ENCODE measurements at places on chromosomes 13 and 19. TPM values are rescaled to one million over a fixed set of nuclear protein-coding genes. Genes with fewer than 3 reads are reported as not detected.

- DNase-seq: peak; percentile 84
Observed at GRCh38 chr19:46697204-46697960, 19.5 kb downstream of the PRKD2 start.

Gene POMP
- 112 TPM for polyA plus RNA-seq

Gene MBD3L2
- polyA plus RNA-seq: not detected

DNA sequence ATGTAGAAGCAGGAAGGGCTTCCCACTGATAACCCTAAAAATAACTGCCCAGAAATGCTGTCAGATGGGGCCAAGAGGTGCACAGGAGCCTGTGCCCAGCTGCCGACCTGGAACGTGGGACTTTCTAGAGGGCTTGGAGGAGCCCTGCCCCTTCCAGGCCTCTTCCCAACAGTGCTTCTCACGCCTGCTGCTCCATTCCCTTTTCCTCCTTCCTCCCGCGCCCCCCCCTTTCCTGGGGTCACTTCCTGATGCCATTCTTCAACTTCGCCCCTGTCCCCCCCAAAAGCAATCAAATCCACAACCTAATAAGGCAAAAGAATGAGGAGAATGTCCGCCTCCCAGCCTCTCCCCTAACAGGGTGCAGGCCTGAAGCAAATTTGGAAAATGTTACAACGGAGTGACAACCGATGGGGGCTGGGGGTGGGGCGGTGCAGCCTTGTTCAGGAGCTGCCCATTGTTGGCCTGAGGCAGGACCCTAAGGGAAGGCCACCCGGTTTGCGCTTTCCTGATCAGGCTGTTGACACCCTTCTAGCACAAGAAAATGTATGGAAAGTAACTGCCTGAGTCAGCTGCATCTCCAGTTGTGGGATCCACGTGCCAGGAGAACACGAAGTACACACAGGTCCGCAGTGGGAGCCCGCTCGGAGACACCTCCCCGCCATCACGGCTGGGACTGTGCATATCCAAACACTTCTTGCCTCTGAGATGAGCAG lies 18.7 kb downstream of the ACTN4 start:
- no peak for DNase-seq

DNA sequence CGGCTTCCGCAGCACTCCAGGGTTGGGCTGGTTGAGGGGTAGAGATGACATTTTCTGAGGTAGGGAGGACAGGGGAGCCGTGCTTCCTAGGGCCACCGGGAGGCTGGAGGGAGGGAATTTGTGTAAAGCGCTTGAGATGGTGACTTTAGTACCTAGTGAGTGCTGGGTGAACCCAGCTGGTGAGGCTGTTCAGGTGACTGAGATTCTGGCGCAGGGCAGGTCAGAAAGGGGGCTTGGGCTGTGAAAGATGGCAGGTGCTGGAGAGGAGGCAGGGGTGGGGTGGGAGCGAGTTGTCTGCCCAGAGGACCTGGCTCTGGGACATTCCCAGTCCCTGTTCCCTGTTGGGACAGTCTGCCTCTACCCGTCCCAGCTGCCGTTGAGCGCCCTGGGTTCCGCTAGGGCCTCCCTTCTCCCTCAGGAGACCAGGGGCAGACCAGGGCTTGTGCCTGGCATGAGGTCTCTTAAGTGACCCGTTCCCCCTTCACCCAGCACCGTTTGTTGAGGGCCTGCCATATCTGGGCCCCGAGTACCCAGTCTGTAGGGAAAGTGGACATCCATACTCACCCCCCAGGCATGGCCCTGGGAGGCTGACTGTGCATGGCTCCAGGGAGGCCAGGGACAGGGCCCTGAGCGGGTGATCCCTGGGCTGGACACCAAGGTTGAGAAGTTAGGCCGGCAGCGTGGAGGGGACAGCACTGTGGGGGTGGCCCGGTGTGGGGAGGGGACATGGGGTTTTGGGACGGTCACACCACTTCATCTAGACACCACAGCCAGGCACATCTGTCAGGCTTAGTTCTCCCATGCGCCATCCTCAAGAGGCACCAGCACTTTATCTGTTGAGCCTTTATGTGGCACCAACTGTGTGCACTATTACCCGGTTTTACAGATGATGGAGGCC lies 5.0 kb downstream of the PTOV1 start:
- no peak for DNase-seq

Gene ZNF681
- polyA plus RNA-seq: 0.03 TPM

- DNase-seq: no peak
Observed at GRCh38 chr13:78736142-78736541, 77.2 kb upstream of the OBI1 start.

- DNase-seq: no peak
Observed at GRCh38 chr19:16519230-16519687, 23.0 kb downstream of the CHERP start.

DNA sequence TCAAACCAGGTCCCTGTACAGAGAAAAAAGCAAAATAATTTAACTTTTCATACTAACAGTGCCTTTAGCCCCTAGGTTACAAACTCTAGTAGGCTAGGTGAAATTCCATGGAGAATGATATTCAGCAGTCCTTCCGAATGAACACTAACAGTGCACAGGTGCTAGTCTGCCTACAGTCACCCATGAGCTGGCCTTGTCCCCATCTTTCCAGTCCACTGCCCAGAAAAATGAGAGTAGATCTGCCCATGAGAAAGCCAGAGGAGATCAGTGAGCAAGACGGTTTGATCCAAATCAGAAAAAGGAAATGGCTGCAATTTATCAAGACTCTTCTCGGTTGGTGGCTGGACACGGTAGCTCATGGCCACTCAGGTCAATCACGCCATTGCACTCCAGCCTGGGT lies 524.9 kb downstream of the FGF9 start:
- no peak for DNase-seq

Gene LILRB2
- polyA plus RNA-seq: not detected

Gene FFAR2
- polyA plus RNA-seq: not detected

Gene TSC22D1
- 66.8 TPM for polyA plus RNA-seq

GRCh38 chr19:47508721-47509120 lies 6.1 kb downstream of the NAPA start:
- DNase-seq: no peak

GRCh38 chr13:67204764-67205163 lies 25.4 kb downstream of the PCDH9 start:
- DNase-seq: no peak

DNA sequence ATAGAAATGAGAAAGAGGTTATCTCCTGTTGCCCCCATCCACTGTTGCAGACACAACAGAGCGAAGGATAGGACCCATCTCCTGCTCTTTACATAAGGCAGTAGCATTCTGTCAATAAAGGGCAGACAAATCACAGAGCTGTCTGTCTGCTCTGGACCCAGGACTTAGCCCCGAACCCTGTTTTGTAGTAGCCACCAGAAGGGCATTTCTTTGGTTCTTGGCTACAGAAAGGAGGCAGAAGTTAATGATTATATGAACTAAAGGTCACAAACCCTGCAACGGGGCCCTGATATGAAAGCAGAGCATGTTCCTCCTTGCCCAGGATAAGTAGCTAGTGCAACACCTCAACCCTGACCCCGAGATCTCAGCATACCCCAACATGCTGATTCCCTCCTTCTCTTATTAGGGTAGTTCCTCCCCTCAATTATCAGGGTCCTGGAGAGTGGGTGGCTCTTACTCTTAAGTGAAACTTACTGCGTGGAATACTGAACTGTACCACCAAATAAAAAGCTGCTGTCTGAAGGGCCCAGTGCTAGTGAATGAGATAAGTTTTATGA lies 680.4 kb upstream of the SPRY2 start:
- DNase-seq: no peak

Gene SPIB
- polyA plus RNA-seq: 0.03 TPM

- no peak for DNase-seq
Observed at GRCh38 chr19:6772866-6773322, 386 bp downstream of the VAV1 start.

DNA sequence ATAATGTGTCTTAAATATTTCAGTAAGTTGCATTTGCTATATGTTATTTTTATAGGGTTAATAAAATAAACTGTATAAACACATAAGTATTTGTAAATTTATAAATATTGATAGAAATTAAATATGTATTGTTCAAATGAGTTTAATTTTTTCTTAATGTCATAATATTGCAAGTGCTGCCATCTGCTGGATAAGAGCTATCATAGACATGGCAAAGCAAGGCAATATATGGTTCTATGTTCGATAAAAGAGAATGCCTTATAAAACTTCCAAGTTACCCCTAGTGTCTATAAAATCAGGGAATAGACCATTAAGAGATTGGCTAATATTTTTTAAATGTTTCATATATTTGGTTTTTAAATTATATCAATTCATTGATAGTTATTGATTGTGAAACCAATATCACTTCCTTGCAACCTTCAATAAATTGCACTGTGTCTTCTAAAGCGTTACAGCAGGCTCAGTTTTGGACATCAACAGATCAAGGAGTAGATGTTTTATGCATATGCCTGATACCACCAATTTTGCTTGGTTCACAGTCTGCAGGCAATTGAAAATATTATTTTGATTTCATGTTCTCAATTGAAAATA lies 29.0 kb upstream of the SLITRK6 start:
- peak; percentile 15 for DNase-seq

DNA sequence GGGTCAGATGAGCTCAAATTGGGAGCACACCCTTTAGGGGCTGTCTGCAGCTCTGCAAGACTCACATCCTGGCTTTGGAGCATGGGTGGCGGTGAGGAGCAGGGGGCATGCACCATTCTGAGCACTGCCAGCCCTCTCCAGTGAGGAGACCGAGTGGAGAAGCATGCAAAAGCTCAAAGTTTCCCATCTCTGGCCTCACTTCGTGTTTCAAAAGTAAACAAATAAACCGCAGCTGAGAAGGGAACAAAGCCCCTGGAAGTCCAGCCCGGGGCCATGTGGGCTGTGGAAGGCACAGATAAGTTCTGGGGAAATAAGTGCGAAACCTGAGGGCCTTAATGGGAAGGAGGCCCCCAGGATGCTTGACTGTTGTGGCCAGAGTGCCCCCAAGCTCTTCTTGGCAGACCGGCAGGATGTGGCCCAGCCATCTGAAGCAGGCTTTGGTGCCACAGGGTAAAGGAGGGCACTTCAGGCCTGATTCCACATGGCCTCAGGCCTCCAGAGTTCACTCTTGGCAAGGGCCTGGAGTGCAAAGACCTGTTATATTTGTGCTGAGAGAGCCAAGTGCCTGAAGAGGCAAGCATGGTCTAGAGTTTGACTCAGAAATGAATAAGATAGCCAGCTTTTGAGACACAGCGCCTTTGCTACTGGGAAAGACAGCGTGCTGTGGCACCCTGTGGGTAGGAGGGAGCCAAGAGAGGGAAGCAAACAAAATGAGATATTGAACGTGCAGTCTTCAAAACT lies 1.2 kb downstream of the MEDAG start:
- no peak for DNase-seq

Gene PNMA8A
- 17.2 TPM for polyA plus RNA-seq

DNA sequence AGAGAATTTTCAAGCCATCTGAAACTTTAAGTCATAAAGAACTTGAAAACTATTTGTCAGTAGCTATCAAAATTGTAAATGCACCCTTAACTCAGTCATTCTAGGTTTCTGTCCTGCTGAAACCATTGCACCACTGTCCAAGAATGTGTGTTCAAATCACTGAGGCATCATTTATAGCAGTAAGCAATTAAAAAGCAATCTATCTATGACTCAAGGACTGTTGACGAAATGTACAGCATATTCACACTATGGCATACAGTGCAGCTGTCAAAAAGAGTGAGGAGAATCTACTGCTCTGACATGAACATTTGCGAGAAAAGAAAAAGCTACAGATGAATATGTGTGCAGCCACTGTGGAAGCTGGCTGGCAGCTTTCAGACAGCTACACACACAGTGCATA lies 71.2 kb downstream of the ING1 start:
- DNase-seq: no peak

Gene GNA15
- polyA plus RNA-seq: 0.04 TPM

Gene ENOX1
- 0.28 TPM for polyA plus RNA-seq

GRCh38 chr13:39577203-39577602 lies 25.8 kb downstream of the LHFPL6 start:
- no peak for DNase-seq

Gene CBY2
- polyA plus RNA-seq: not detected

GRCh38 chr13:22176968-22177520 lies 506.2 kb downstream of the FGF9 start:
- DNase-seq: no peak

GRCh38 chr13:50513300-50513877 lies 330.1 kb downstream of the DLEU7 start:
- no peak for DNase-seq

Gene FAM83E
- 0.24 TPM for polyA plus RNA-seq

Gene MIR17HG
- polyA plus RNA-seq: 4.9 TPM

DNA sequence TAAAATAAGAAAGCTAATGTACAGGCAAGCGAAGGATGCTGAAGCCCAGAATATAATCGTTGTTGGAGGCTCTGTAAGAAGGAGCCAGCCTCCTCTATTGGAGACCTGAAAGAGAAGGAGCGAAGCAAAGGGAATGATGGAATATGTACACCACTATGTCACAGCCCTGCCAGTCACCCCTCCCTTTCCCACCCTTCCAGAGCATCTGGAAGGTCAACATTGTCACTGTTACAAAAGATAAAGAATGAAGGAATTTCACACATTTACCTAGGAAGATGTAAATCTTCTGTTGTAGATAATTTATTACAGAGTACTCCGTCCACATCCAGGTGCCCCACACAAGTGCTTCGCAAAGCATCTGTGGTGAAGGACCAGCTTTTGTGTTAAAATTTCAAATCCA lies 39.7 kb upstream of the SACS start:
- DNase-seq: no peak

- no peak for DNase-seq
Observed at GRCh38 chr13:112770504-112770903, 80.7 kb downstream of the ATP11A start.

- no peak for DNase-seq
Observed at GRCh38 chr13:103066781-103067345, 646 bp upstream of the SLC10A2 start.

Gene PLIN5
- polyA plus RNA-seq: 0.11 TPM

DNA sequence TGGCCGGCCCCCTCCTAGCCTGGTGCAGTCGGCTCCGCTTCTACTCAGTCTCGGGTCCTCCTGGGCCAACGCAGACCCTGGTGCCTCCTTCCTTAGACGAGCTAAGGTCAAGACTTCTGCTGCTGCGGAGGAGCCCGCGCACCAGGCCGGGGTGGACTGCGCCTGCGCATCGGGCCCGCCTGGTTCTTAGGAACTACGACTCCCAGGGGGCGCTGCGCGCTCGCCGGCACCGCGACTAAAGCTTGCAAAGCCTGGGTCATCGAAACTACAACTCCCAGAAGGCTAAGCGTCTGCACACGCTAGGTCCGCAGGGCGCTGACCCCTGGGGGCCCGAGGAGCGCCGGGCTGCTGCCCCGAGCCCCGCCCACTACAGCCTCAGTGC lies at the start of gene ZNF835:
Gene ZNF835 (minus strand): TSS at position 145 of the 382 bp plus-strand sequence. CDS start 6,559 bp downstream, outside the sequence.
- DNase-seq: no peak

- no peak for DNase-seq
Observed at GRCh38 chr13:45303866-45304265, 37.1 kb downstream of the TPT1 start.

Gene ZNF100
- polyA plus RNA-seq: not detected

Gene SULT2B1
- 30.1 TPM for polyA plus RNA-seq

DNA sequence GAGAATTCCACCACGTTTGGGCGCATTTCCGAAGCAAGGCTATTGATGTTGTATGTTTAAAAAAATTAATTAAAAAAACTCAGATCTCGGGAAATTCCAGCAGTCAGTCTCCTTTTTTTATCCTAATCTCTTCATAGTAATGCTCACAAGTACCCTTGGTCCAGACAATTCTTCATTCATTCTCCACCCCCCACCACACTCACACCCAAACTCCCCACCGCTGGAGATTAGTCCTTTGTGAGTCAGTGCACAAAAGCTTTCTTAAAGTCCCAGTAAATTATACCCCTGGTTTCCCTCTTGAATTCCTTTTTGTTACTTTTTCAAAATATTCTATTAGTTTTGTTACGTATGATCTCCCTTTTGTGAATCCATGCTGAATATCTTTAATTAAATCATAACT lies 274.6 kb downstream of the ZNF536 start:
- DNase-seq: no peak

Gene UBE2L5
- polyA plus RNA-seq: 0.31 TPM

All from A549 (cell line).